M059J (cell line): ENCODE measurements at places on chromosomes 7 and 10. TPM values are rescaled to one million over a fixed set of nuclear protein-coding genes. Genes with fewer than 3 reads are reported as not detected.

LRRD1 gene
- total RNA-seq = not detected in 2 replicates

ZNHIT1 gene
- 110 and 134 TPM in 2 replicates for total RNA-seq

CASTOR2 gene
- total RNA-seq = 5.6 and 7.3 TPM in 2 replicates

IL2RA gene
- not detected in 2 replicates for total RNA-seq

ACTR3C gene
- total RNA-seq = 0.07 TPM in 1 of 2 replicates, not detected in the other

HOXA6 gene
- total RNA-seq = 3.7 TPM in 1 of 2 replicates, not detected in the other

PSD gene
- not detected in 2 replicates for total RNA-seq

AKR1C8 gene
- not detected in 2 replicates for total RNA-seq

TBC1D12 gene
- total RNA-seq = 2.3 and 10.7 TPM in 2 replicates

IL6 gene
- total RNA-seq = 9.4 and 14.2 TPM in 2 replicates

ATRNL1 gene
- 5.4 and 6.1 TPM in 2 replicates for total RNA-seq

ADRA2A gene
- total RNA-seq = not detected in 2 replicates

OR13A1 gene
- total RNA-seq = 0.15 TPM in 1 of 2 replicates, not detected in the other

SYNPO2L gene
- total RNA-seq = not detected in 2 replicates

FFAR4 gene
- total RNA-seq = not detected in 2 replicates

FAM170B gene
- total RNA-seq = not detected in 2 replicates

PNLIPRP1 gene
- total RNA-seq = not detected in 2 replicates

UNCX gene
- total RNA-seq = not detected in 2 replicates

GSTO1 gene
- 179 and 214 TPM in 2 replicates for total RNA-seq

SPDYE9 gene
- total RNA-seq = not detected in 2 replicates
